ENCODE measurements at places on chromosomes 11 and 22.

- DNase-seq: no peak
Observed at GRCh38 chr22:42985531-42985905, 29.4 kb downstream of the PACSIN2 start.

DNA sequence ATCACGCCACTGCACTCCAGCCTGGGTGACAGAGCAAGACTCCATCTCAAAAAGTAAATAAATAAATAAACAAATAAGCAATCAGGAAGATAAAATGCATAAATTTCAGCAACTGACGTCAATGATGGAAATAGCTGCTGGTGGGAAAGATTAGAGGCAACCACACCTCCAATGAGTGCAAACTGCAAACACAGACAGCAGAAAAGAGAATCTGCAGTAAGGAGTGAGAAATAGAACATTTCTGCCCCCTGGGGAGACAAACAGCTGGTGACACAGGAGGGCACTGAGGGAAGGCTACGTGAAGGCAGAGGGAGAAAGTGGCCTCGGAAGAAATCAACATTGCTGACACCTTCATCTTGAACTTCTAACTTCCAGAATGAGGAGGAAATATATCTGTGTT is 6.5 kb downstream of the PI4KA start:
- no peak for DNase-seq

DNA sequence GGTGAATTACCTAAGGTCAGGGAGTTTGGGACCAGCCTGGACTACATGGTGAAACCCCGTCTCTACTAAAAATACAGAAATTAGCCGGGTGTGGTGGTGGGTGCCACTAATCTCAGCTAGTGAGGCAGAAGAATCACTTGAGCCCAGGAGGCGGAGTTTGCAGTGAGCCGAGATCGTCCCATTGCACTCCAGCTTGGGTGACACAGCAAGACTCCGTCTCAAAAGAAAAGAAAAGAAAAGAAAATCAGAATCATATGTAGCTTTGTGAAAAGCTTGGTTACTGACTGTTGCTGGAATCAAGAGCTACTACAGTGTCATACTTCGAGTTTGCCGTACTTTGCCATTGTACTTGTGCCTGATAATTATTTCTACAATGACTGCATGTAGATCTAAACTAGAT is 4.2 kb upstream of the TMEM135 start:
- DNase-seq: no peak

DNA sequence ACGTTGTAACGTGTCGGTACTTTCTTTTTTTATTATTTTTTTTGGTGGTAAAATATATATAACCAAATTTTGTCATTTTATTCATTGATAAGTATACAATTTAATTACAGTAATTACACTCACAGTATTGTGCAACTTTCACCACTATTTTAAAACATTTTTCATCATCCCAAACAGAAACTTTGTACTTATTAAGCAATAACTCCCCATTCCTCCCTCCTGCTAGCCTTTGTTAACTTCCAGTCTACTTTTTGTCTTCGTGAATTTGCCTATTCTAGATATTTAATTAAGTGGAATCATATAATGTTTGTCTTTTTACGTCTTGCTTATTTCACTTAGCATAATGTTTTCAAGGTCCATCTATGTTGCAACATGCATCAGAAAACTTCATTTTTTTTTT is 58.5 kb downstream of the STIM1 start:
- DNase-seq: no peak

DNA sequence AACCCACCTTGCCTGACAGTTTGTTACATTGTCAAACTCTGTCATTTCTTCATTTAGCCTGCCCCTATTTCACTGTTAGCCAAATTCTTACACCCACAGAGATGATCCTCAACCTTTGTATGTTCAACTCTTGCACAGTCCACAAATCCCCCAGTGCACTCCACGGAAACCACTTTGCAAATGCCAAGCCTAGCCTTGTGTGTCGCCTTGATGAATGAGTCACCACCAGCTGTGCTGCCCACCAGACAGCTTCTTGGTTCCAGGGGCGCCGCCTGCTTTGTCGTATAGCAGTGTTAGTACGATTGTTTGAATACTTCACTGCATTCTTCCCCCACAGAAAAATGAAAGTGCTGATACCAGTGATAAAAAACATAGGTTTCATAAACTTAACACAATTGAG is 686.3 kb downstream of the NTM start:
- DNase-seq: no peak

- DNase-seq: no peak
Observed at GRCh38 chr22:36612458-36612857, 83.5 kb upstream of the EIF3D start.

DNA sequence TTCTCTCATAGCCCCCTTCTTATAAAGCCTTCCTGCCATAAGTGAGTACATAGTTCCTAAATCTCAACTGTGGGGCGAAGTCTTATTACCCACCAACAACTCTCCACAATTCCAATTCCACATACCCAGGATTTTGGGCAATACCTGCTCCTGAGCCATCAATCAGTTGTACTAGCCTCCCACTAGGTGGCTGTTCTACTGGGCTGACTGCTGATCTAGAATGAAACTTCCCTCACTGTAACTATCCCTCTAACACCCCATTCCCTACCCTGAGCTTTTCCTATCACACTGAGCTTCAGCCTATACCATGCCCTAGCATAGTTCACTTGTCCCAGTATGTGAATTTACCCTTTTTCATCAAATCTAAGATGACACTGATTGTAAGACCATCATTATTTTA is 52.5 kb downstream of the RRAS2 start:
- no peak for DNase-seq

- no peak for DNase-seq
Observed at GRCh38 chr11:93741882-93742226, 382 bp downstream of the C11orf54 start.

GRCh38 chr11:43998308-43998707 is 49.5 kb upstream of the ACCSL start:
- no peak for DNase-seq

DNA sequence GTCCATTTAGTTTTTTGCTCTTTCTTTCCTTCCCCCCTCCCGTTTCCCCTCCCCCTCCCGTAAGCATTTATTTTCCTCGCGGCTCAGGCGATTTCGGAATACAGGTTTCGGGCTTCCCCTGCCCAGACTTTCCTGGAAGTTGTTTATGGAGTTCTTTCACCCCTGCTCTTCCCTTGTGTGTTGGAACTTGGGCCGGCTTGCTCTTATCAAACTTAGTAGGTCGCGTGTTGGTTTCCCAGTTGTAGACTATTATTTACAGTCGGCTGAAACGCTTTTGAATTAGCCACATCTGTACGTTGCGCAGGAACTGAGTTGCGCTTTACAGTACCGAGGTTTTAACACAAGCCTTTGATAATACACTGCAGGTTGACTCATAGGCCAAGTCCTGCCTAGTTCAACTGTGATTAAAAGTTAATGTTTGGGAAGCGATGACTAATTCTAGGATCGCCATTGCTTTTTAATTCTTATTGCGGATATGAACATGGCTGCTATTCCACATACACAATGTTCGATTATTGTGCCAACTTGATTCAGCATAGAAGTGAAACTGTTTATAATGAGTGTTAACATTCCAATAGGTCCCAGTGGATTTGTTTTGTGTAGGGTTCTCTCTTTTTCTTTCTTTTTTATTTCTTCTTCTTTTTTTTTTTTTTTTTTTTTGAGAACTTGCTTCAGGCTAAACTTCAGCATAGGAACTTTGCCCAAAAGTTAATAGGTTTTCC is 1.7 kb downstream of the YAP1 start:
- DNase-seq: no peak

DNA sequence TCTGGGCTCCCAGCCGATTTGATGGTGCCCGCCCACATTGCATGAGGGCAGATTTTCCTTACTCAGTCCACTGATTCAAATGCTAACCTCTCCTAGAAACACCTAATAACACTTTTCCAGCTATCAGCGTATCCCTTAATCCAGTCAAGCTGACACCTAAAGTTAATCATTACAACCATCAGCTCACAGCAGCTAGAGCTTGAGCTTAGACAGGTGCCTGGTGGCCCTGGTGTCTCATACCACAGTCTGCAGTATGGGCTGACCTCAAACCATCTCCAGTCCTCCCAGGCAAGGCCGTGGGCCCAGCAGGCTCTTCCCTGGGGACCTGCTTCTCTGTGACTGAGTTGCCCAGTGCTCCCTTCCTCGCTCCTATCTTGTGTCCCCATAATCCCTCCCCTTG is 174.4 kb upstream of the NECTIN1 start:
- no peak for DNase-seq

DNA sequence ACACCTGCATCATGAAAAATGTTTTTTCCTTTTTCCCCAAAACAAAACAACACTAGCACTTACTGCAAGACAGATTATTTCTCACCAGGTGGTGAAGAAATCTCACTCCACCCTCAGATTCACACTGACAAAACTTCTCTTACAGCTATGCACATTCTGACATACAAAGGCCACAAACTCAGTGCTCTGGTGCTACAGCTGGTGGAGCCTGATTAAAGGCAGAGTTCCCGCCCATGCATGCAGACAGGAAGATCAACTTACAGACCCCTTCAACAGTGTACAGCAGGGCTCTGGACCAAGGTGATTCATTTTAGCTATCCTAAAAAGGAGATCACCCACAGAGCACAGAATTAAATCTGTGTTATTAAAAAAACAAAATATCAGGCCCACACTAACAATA is 112.6 kb downstream of the CADM1 start:
- DNase-seq: no peak

- no peak for DNase-seq
Observed at GRCh38 chr11:130725421-130726233, 190.7 kb downstream of the SNX19 start.

- DNase-seq: no peak
Observed at GRCh38 chr11:15194671-15195415, 80.1 kb downstream of the INSC start.

GRCh38 chr22:40121461-40121860 is 56.3 kb upstream of the TNRC6B start:
- no peak for DNase-seq

- no peak for DNase-seq
Observed at GRCh38 chr22:30934053-30934452, 34.5 kb downstream of the MORC2 start.

DNA sequence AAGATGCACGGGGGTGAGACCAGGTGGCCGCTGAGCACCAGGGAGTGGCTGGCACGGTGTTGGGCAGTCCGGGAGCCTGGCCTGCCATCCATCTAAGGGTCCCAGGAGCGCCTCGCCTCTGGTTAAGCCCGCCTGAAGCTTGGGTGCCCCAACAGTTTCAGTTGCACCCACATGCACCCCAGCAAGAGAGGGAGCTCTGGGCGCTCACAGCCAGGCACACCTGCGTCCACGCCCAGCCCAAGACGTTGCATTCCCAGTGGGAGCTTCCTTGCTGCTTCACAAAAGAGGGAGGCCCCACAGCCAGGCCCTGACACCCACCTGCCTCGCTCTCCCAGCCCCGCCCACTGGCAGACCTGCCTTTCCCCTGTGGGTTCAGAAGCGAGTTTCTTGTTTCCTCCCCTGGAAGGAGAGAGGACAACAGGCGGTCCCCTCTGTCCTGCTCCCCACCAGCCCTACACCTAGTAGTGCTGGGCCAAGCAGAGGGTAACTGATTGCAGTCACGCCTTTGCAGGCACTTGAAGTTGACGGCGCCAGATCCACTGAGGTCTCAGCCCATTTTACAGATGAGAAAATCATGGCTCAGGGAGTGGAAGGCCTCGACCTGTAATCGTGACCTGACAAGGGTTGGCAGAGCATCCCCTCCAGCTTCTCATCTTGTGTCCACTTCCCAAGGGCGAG is 35.4 kb downstream of the OSBPL5 start:
- no peak for DNase-seq

- DNase-seq: no peak
Observed at GRCh38 chr11:64265176-64266160, 14.1 kb downstream of the PLCB3 start.

- no peak for DNase-seq
Observed at GRCh38 chr11:2821891-2822290, 63.7 kb downstream of the CDKN1C start.

DNA sequence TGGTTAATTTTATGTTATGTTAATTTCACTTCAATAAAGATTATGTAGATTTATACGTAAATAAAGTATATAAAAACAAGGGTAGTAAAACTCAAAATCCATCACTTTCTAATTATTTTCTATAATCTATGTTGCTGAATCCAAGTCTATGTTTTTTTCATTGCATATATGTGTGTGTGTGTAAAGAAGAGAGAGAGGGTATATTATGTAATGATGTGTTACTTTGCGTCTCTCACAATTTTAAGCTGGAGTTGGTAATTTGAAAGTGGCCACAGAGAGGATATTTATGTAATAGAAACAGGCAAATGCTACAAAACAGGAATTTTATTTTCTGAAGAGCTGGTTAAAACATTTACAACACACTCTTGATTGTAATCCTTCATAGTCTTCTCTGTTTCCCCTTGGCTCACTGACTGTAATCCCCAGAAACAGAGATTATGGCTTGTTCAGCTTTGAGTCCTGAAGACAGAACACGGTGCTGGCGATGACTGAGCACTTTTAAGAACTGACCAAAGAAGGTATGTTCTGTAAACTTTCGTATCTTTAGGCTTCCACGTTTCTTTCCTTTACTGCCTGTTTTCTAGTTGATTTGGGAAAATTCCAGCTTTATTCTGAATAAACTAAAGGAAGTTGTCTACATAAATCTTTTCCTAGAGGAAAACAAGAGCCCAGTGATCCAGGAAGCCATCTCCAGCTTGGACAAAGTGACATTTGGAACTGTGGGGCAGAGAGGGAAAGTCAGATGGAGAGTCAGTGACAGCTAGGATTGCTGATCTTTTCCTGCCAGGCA is 43.6 kb downstream of the OR2AG2 start:
- DNase-seq: no peak

- DNase-seq: no peak
Observed at GRCh38 chr11:43511959-43512358, 153.2 kb downstream of the TTC17 start.

DNA sequence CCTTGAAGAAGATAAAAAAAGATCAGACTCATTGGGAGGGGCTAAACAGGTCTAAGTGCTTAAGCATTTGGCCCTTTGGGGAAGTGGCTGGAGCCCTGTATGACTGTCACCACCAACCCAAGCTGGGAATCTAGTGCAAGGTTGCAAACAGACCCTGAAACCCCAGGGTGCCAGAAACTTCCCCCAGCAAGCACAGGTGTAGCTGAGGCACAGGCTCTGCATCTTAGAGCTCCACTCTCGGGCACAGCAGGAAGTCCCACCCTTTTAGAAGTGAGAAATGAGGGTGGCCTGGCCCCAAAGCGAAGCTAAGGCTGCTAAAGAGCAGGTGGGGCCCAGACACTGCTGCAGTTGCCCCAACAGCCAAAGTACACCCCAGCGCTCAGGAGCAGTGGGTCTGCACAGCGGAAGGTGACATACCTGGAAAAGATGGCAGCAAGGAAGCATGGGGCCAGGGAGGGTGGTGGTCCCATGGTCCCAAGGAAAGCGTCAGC is 5.8 kb upstream of the KDM2A start:
- no peak for DNase-seq

DNA sequence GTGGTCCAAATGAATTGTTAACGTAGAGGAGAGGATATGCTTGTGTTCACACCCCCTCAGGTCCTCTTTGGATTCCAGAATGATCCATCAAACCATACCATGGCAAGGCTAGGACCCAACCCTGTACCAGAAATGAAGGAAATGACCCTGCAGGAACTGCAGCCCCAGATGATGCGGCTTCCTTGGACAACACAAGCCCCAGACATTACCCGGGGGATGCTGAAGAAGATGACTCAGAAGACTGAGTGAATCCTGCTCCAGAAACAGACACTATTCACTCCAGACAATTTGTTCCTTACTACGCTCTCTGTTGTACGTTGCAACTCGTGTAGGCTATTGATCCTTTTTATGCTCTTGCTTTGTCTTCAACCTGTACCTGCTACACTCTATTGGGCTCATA is 15.2 kb upstream of the MTMR2 start:
- DNase-seq: no peak

GRCh38 chr11:117980280-117980679 is 5.9 kb upstream of the IL10RA start:
- no peak for DNase-seq
